ENCODE measurements at places on chromosomes 1 and 21. TPM values are rescaled to one million over a fixed set of nuclear protein-coding genes. Genes with fewer than 3 reads are reported as not detected.

Gene MANEAL
- 30.7 TPM for total RNA-seq

Gene TRMT13
- 33.8 TPM for total RNA-seq

Gene ATF6
- 31.0 TPM for total RNA-seq

Gene CFAP74
- 0.47 TPM for total RNA-seq

Gene TRABD2B
- total RNA-seq: under 0.01 TPM

Gene PAPPA2
- 13.1 TPM for total RNA-seq

Gene LRRC53
- total RNA-seq: not detected

Gene ERICH3
- 16.7 TPM for total RNA-seq

Gene NCAM2
- 82.8 TPM for total RNA-seq

Gene FMN2
- total RNA-seq: 61.1 TPM

Gene PPP1R12B
- total RNA-seq: 30.4 TPM

Gene RHD
- 0.16 TPM for total RNA-seq

Gene KIAA0040
- total RNA-seq: 0.47 TPM

Gene TMCO4
- 0.31 TPM for total RNA-seq

Gene NES
- 24.0 TPM for total RNA-seq

Gene ASTN1
- total RNA-seq: 67.4 TPM

Gene GREM2
- 7.0 TPM for total RNA-seq

Gene PRMT2
- 215 TPM for total RNA-seq

Gene L1TD1
- total RNA-seq: not detected

Gene TGFBR3
- total RNA-seq: 6.9 TPM

Gene GCSAML
- total RNA-seq: under 0.01 TPM

Gene SLC22A15
- 11.4 TPM for total RNA-seq

Gene HCN3
- 15.6 TPM for total RNA-seq

Gene TLCD4
- total RNA-seq: 20.9 TPM

Gene SEC16B
- total RNA-seq: 0.78 TPM

Gene ESPN
- not detected for total RNA-seq

Gene LEFTY2
- total RNA-seq: 0.47 TPM

Gene NUP210L
- under 0.01 TPM for total RNA-seq

Gene ICOSLG
- 0.31 TPM for total RNA-seq

Gene RGS4
- total RNA-seq: 1.9 TPM

Gene SLC35E2B
- 61.6 TPM for total RNA-seq

Gene OR6N1
- not detected for total RNA-seq

Gene A3GALT2
- total RNA-seq: not detected
